Activated T-helper 2 cell treated with anti-CD3 and anti-CD28 coated beads, Interferon-gamma antibody, Interleukin-2, Interleukin-4, amounts not matched to agents 10 μg/mL and 5 μg/mL and 100 μg/mL, durations not matched to agents 14 hours and 24 hours and 36 hours (primary cell): ENCODE measurements at places on chromosomes 6 and 20. TPM values are rescaled to one million over a fixed set of nuclear protein-coding genes. Genes with fewer than 3 reads are reported as not detected.

DNA sequence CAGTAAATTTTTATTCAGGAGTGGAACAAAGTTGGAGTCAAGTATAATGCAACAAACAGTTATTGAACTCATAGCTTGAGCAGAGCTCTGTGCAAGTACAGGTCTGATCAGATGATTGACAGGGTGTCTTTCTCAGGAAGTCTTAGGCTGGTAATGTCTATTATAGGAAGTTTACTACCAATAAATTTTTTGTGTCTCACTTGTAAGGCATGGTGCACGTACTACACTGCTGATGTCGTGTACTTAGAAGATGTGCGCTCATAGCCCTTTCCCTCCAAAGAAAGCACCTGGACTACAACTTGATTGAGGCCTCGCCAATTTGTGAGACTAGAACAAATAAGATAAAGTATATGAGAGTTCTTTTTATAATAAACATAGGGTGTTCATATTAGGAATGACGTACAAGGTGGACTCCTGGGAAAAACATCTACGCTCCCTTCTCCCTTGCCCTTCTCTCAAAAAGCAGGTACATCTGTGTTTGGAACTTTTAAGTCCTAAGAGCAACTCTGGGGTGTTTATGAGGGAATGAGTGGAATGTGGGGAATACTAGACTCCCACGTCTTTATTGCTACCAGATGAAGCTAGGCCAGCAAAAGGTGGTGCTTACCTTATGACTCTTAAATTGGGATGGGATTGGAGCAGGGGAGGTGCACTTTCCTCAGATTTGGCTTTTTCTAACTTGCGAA, 1.5 kb downstream of the NDUFAF5 start:
- no peak for DNase-seq

- no peak for DNase-seq
Observed at GRCh38 chr6:165365371-165365770, 56.0 kb upstream of the C6orf118 start.

GRCh38 chr6:70412252-70413113, 825 bp upstream of the FAM135A start:
- DNase-seq, result no peak

- no peak for DNase-seq
Observed at GRCh38 chr6:16711546-16712254, 49.6 kb downstream of the ATXN1 start.

GRCh38 chr6:98885330-98885729, 51.0 kb downstream of the POU3F2 start:
- no peak for DNase-seq

DNA sequence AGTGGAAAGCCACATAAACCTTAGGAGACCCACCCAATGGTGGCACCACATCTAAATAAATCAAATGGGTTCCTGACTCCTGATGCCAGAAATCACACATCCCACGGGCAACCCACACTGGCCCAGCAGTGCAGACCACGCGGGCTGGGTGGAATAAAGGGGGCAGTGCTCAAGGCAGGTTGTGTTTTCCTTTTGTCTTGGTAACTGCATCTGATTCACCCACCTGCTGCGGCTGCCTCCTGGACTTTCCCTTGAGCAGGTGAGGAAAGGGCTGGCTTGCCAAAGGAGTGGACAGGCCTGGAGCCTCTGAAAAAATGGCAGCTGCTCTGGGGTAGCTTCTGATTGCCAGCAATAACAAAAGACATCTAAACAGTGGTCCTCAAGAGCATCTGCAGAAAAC, 119.5 kb upstream of the KCNK16 start:
- no peak for DNase-seq

DNA sequence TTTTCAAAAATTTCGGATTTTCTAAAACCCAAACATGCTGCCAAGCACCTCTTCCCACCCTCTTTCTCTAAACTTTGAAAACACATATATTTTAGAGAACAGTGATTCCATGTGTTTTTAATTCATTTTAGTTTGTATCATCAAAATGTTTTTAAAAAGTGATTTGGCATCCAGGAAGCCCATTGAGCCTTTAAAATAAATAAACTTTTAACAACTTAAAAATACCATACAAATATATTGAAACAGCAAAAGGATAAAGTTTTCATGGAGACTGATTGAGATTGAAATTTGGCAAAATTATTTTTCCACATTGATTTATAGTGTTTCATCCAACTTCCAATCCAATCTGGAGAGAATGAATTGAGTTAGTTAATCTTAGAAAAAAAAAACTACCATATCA, 374.7 kb downstream of the CD109 start:
- DNase-seq, result no peak

- DNase-seq, result no peak
Observed at GRCh38 chr20:15220009-15220656, 882.7 kb upstream of the FLRT3 start.

GRCh38 chr6:10886691-10887502, at the start of gene SYCP2L:
SYCP2L (plus strand) TSS chr6:10887052; CDS start chr6:10887127, 75 bp downstream.
- no peak for DNase-seq

DNA sequence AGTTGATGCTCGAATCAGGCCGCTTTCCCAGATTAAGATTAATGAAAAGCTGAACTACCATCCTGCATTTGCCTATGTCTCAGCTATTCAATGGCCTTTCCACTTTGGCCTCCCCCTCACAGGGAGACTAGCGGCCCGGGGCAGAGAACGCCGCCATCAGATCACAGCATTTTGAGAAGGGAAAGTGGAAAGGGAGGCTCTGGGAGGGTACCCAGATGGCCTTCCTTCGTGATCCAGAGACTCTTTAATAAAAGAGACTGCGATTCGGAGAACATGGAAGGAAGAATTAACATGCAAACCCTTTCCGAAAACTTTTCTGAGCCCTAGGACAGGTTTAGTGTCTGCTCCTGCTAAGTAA, 533 bp downstream of the MRPS18A start:
- DNase-seq, result no peak

DNA sequence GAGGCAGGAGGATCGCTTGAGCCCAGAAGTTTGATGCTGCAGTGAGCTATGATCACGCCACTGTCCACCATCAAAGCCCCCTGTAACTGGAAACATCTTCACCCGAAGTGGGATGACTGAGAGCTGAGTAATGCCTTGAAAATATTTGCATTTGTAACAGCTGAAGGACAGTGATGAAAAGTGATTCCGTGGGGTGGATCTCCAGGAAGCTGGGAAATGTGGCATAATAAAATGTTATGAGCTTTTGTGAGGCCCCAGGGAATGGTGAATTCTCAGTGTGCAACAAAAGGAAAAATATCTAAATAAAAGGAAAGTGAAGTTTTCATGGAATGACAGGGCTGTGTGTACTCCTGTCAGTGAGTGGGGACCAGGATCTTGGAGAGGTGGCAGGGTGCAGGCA, 92.0 kb downstream of the JAG1 start:
- DNase-seq, result no peak

DNA sequence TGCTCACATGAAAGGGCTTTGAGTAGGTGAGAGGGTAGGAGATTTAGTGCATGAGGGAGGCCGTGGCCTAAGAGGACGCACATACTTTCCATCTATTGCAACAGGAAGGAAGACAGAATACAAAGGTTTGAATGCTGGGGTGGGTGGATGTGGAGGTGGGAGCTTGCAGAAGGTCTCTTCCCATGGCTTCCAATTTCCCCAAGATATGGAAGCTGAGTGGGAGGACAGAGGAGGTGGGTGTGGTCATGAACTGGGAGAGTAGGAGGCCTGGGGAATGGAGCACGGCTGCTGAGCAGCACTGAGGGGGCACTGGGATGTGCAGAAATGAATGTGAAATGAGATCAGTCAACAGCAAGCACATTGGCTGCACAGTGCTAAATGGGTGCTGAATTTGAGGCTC, 70.3 kb downstream of the SCML4 start:
- no peak for DNase-seq

DNA sequence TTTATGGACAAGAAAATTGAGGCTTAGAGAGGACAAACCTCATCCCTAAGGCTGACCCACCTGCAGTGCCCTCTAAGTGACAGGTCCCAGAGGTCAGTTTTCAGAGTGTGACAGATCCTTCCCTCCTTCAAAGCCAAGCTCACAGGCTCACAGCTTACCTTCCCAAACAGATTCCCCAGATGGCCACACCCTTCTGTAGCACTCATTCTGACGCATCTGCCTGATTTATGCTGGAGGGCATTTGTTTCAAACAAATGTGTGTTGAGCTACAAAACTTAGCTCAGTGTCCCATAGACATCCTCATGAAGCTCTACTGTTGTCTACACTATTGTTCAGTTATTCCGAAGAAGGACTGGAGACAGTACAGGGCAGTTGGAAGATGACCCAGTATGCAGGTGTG, 60.6 kb upstream of the RIN2 start:
- no peak for DNase-seq

DNA sequence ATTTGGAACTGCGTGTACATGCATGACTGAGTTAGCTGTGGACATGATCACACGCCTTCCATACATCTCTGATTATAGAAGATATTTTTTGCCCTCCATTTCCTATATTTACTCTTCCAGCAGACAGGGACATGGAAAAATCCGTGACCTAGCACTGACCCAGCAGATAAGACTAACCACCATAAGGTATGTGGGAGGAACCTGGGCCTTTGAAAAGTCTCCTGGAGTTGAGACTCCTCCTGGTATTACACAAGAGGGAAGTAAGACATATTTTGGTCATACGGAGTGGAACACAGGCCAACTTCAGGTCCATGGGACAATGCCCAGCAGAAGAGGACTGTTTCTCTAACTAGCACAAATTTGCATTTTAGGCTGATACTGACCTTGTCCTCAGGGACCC, 13.7 kb upstream of the SIRPB1 start:
- no peak for DNase-seq

- no peak for DNase-seq
Observed at GRCh38 chr6:89350281-89350966, 2.1 kb downstream of the UBE2J1 start.

DNA sequence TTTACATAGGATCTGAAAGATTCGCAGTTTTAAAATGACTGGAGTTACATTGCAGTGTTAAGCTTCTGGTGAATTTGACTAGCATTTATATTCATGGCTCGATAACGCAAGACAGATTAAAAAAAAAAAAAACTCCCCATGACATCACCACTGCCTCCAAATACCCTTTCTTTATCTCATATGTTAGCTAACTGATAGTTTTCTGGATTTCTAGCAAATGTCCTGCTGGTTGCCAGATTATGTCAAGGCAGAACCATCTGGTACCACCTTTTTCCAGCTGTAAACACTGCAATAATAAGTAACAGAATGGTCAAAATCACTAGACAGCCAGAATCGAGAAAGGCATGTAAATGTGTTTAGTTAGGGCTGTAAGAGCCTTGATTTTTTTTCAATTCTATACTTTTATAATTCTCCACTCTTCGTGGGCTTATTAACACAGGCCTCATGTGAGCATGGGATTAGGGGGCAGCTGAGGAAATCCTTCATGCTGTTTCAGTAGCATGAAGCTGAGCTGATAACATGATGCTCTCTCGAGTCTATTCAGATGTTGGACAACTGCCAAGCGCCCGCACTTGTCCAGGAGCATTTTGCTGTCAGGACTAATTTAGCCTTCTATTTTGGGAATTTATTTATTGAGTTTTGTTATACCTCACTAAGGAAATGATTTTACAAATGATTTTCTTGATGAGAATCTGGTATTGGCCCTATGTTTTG, 166.0 kb upstream of the SCGN start:
- no peak for DNase-seq

DNA sequence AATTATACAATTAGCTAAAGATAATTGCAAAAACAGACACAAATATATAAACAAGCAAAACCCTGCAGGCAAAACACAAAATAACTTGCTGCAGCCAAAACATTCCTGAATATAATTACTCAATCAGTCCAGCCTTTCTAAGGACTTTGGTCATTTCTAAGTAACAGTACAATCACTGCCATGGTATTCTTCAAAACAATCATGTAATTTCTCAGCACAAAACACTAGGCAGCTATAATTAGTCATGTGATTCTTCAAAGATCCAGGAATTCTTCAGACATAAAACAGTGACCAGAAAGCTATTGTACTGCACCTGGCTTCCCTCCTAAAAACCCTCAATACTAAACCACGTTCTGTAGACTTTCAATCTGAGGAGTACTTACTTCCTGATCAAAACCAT, 881.1 kb downstream of the EPHA7 start:
- no peak for DNase-seq

DNA sequence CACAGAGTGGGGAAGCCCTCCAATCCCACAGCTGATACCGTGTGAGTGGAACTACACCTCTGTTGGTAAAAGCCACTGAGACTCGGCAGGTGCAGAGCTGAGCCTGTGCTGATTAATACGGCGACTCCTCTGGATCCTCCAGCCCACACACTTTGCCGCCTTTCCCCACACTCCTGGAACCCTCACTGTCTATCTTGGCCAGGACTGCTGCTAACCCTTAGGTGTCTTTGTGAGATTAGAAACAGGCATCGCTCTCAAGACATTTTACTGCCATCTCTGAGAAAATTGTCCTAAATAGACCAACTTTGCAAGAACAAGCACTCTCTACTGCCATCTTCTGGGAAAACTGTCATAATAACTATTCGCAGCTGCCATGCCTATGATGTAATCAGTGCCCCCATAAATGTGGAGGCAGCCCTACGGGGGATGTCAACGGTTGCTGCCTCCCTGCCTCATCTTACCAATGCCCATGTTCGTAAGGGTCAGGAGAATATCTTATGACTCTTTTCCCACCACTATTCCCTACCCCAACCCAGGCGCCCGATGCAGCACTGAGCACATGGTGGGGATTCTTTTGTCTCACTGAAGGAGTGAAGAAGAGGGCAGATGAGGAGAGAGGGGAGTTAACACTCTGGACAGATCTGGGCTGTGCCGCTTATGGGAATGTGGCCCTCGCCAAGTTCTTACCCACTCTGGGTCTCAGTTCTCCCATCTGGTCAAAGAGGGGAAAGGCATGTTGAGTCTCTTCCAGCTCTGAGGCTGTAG, 26.1 kb upstream of the KCNB1 start:
- no peak for DNase-seq

Gene MAP3K5
- total RNA-seq, result 6.1 and 6.5 TPM in 2 replicates

Gene RAB32
- total RNA-seq, result 2.4 and 2.7 TPM in 2 replicates

Gene TNNC2
- total RNA-seq, result 0.28 TPM in 1 of 2 replicates, not detected in the other

Gene OPRM1
- total RNA-seq, result not detected in 2 replicates

Gene KIAA1755
- not detected in 2 replicates for total RNA-seq

Gene GATA5
- not detected in 2 replicates for total RNA-seq
